ENCODE measurements at places on chromosomes 11 and 22.

DNA sequence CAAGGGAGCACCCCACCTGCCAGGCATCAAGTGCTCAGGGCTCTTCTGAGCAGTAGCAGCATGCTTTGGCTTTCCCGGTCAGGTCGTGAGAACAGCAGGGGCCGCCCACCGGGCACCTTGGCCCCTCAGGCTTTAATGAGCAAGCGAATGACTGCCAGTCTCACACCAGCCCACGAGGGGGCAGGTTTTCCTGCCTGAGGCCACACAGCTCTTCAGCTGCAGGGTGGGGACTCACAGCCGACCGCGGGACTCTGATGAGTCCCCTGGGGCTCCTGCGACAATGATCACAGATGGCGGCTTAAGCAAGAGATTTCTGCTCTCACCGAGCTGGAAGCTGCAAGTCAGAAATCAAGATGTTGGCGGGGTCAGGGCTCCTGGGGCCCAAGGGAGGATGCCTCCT, 14.3 kb upstream of the FGF19 start:
- DNase-seq = no peak

GRCh38 chr11:11391796-11392463, 38.9 kb upstream of the CSNK2A3 start:
- no peak for DNase-seq

- no peak for DNase-seq
Measured at GRCh38 chr22:49964136-49965090, 3.8 kb downstream of the PIM3 start.

DNA sequence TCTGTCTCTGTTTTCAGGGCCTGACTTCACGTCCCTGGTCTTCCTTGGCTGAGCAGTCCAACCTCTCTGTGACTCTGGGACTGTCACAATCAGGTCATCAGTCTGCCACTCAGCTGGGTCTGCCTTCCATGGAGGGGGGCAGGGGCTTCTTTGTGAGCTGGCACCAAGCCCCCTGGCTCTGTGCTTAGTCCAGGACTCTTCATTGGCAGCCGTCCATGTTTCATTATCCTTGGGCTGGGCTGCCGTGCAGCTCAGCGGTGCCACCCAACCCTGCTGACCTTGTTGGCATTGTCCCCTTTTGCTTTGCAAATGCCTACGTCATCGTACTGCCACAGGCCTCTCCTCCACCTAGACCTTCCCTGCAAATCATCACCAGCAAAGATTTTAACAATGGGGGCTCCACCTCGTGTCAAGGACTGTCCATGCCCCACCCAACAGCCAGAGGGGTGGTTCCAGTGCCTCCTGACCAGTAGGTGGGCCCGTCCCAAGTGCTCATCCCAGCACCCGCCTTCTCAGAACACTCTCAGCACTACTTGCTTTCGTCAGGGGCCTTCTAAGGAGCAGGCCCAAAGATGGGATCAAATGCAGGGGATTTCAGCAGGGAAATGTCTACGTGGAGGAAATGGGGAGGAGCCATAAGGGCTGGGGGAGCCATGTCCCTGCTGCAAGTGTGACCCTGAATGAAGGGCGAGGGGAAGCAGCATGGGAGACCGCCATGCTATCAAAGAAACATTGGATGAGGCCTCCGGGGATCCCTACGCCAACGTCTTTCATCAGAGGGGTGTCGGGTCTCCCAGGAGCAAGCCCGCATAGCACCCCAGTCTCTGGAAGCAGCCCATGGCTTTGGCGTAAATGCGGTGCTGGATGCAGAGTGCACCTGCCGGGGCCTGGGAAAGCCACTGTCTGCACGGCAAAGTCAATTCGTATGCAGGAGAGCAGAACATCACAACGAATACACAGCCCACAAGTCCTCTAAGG, 18.2 kb downstream of the KRTAP5-6 start:
- DNase-seq = no peak

- no peak for DNase-seq
Measured at GRCh38 chr22:39995393-39996252, 869 bp downstream of the FAM83F start.

GRCh38 chr11:3093281-3094191, 36.3 kb upstream of the CARS1 start:
- DNase-seq = no peak

DNA sequence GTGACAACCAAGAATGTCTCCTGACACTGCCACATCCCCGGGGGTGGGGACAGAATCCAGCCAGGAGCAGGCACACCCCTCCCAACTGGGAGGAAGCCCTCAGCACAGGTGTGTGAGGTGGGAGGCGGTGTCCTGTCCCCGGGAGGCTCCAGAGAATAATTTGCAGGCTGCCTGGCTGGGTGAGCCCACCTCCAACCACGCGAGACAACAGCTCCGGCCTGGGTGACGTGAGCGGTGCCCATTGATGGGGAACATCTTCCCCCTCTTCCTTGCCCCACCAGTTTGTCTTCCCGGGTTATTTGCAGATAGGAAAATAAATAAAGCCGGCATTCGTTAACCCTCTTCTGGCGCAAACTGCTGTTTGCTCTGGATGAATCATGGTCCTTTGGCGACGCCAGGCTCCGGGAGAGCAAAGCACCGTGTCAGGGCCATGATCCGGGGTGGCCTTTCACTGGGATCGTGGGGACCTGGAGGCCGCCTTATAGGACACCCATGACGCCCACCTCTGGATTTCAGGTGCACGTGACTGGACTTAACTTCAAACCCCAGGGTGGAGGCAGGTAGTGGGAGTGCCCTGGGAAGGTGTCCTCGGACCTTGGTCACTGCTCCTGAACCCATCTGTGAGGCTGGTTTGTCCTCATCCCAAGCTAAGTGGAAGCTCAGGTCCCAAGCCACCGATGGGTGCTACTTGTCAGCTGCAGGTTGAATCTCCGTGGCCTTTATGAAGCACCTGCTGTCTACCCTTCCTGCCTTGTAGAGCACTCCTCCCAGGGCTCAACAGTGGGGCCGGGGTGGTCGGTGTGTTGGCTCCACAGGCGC, 13.9 kb downstream of the CCND1 start:
- DNase-seq = no peak

- no peak for DNase-seq
Measured at GRCh38 chr11:123707206-123707605, 34.3 kb downstream of the ZNF202 start.

DNA sequence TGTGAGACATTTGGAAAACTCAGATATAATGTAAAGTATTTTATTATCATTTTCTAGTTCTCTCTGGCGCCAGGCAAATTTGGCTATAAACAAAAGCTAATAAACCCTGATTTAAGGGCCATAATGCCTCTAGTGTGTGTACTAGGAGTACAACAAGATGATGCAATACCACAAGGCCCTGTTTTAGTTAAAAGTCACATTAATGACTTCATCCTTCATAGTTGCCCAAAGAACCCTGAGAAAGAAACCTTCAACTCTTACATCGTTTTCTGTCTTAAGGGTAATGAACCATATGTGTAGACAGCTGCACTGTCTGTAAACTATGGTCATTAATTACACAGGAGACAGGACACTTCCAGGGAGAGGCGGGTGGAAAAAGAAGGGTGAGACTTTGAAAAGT, 538.4 kb downstream of the FAM181B start:
- DNase-seq = no peak

GRCh38 chr11:7422544-7423331, 62.6 kb upstream of the OLFML1 start:
- no peak for DNase-seq

GRCh38 chr11:15108592-15109130, 6.1 kb upstream of the INSC start:
- no peak for DNase-seq

DNA sequence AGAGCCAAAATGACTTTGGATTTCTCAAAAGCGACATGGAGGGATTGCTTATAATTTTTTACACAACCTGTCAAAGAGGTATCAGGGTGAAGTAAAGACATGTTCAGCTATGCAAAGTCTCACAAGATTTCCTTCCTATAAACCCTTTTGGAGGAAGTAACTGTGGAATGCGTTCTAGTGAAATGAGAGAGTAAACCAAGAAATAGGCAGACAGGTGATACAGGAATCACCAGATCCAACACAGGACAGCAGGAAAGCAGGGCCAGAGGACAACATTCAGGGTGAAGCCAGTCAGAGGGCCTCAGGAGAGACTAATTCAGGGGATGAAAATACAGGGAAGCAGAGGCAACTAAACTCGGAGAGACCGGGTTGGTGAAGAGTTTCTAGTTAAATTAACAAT, 90.4 kb upstream of the MTNR1B start:
- DNase-seq = no peak

DNA sequence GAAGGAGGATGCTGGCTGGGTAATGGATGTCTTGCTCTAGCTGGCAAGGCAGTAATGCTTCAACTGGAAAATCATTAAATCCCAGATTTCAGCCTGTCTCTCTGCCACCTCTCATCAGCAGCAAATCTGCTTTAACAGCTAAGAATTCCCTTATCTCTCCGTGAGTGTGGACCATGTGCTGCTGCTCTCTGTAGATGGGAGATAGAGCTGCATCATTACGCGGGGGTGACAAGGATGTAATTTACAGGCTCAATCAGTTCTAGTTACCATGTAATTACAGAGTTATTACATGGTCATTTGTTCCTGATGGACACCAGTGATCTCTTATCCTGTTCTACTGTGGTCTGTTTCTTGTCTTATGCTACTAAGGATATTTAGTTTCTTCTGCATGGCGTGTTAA, 665.4 kb downstream of the NTM start:
- no peak for DNase-seq

DNA sequence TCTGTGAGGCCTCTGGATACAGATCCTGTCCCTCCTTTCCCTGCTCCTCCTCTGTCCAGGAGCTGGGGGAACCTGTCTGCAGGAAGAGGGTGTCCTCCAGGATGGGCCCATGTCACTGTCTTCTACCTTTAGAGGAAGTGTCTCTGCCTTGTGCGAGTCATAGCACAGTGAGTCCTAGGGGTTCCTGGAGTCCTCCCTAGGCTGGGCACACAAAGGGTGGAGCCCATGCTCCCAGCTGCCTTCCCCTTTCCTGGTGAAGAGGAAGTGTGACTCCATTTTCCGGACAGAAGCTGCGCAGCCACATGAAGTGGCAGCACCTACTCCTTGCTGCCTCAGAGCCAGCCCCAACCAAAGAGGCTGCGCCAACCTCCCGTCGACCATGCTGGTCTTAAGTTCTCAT, 112.2 kb downstream of the CTTN start:
- DNase-seq = no peak

- DNase-seq = no peak
Measured at GRCh38 chr22:40240160-40240559, 62.4 kb downstream of the TNRC6B start.

DNA sequence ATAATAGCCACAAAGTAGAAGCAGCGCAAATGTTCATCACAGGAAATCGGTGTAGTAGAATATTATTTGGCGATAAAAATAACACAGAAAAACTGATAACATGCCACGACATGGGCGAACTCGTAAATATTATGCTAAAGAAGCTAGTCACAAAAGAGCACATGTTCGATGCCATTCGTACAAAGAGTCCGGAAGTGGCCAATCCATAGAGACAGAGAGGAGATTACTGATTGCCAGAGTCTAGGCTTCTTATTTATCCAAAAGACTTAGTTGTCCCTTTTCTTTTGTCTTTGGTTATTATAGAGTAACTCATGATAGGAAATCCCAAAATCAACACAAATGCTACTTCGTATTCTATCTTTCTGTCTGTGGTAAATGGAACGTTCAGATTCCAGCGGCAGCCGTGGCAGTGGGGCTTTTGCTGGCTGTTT, 56.5 kb downstream of the MED15 start:
- DNase-seq = no peak

DNA sequence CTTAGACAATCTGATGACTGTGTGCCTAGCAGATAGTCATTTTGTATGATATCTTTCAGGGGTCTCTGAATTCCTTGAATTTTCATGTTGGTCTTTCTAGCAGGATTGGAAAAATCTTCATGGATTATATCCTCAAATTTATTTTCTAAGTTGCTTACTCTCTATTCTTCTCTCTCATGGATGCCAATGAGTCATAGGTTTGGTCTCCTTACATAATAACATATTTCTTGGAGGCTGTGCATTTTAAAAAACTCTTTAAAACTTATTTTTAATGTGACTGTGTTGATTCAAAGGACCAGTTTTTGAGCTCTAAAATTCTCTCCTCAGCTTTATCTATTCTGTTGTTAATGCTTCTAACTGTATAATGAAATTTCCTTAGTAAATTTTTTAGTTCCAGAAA, 198.7 kb downstream of the AASDHPPT start:
- DNase-seq = no peak

GRCh38 chr22:48844056-48844675, 983.5 kb downstream of the BRD1 start:
- no peak for DNase-seq

DNA sequence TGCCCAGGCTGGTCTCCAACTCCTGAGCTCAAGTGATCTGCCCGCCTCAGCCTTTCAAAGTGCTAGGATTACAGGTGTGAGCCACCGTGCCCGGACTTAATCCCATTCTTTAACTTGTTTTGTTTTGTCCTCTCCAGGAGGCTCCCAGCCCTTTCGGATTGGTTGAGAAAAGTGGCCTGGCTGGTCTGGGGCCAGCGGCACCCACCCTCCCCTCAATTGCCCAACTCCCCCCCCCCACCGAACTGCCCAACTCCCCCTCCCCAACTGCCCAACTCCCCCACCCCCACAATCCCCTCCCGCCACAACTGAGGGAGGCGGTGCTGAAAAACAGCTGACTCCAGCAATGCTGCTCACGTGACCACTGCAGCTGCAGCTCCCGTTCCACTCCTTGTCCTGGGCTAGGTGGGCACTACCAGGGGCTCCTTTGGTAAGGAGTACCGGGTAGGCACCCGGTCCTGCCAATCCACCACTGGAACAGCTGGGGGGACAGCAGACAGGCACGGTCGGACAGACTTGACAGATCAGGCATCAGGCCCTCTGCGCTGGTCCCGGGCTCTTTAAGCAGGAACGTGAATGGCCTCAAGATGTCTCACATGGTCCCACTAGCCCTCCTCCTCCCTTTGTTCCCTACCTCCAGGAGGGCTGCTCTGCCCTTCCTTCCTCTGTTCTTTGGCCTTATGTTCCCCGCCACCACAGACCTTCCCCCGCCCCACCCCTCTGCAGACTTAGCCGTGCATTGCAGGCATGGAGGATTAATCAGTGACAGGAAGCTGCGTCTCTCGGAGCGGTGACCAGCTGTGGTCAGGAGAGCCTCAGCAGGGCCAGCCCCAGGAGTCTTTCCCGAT, at the start of gene TCN2:
TSS of gene TCN2 (plus strand) at position 720 of the 845 bp plus-strand sequence. CDS start 158 bp downstream, outside the sequence.
- no peak for DNase-seq

GRCh38 chr11:9525116-9525515, 48.4 kb upstream of the WEE1 start:
- DNase-seq = no peak

- no peak for DNase-seq
Measured at GRCh38 chr22:44464000-44464399, 34.0 kb downstream of the RTL6 start.

GRCh38 chr11:43434893-43435292, 76.2 kb downstream of the TTC17 start:
- DNase-seq = no peak

GRCh38 chr11:60971520-60971919, at the start of gene CD6:
Gene CD6, plus strand, starts transcription at chr11:60971680. Its CDS starts 186 bp downstream, at chr11:60971866.
- peak; percentile 42 for DNase-seq

- DNase-seq = no peak
Measured at GRCh38 chr11:17810746-17811145, 76.2 kb downstream of the KCNC1 start.

GRCh38 chr11:77151804-77152509, 23.9 kb downstream of the MYO7A start:
- DNase-seq = peak; percentile 18

- DNase-seq = no peak
Measured at GRCh38 chr11:12143461-12144258, 33.3 kb downstream of the MICAL2 start.

GRCh38 chr22:49775191-49775866, 52.3 kb downstream of the BRD1 start:
- no peak for DNase-seq
